ENCODE measurements at places on chromosomes 5 and 9.

DNA sequence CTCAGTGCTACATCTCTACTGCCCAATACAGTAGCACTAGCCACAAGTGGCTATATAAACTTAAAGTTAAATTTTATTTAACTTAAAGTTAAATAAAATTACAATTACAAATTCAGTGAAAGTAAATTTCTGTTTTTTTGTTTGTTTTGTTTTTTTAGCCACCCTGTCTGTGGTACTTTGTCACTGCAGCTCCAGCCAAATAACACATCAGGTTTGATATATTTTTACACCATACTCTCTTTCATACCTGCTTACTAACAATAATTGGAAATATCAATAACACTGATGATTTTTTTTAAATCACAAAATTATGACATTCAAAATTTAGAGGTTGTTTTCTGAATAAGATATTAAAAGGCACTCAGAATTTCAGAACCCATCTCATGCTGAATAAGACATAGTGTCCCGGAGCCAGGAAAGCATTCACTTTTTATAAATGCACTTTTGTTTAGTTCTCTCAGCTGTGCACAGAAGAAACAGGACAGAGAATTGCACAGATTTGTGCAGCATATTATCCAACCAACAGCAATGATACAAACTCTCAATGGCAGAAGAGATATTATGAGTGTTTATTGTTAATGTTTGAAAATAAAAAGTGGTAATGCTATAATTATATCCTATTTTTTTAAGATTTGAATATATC, 92.6 kb downstream of the EDIL3 start:
- DNase-seq = no peak

- DNase-seq = no peak
Measured at GRCh38 chr9:93020151-93020550, 38.4 kb upstream of the SUSD3 start.

DNA sequence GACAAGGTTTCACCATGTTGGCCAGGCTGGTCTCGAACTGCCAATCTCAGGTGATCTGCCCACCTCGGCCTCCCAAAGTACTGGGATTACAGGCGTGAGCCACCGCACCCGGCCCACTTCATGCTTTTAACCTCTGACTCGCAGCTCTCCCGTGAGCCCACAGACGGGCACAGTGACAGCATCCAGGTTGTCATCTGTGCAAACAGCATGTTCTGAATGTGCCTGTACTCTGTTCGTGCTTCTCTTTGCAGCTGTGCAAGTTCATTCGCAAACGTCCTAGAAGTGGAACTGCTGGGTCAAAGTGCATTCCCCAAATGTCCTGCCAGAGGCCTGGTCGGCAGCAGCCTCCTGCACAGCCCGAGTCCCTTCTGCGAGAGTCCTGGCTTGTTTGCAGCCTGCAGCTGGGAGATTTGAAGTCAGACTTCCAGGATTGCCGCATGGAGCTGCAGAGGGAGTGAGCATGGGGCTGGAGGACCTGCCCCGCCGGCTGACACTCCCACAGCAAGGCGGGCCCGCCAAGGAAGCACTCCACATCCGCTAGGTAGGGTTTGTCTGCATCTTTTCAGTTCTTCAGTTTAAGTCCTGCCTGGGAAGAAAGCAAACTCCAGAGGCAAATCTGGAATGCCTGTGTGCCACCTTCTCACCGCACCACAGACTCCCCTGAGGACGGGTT, 3.4 kb downstream of the BRD3OS start:
- DNase-seq = no peak

GRCh38 chr9:35168963-35169362, 7.2 kb downstream of the UNC13B start:
- no peak for DNase-seq
